ENCODE measurements at places on chromosomes 7 and 10.

GRCh38 chr7:102993718-102994029, 80.9 kb downstream of the LRRC17 start:
- no peak for DNase-seq

- peak; percentile 92 for DNase-seq
These were observed 456.8 kb upstream of the KLF6 start for GRCh38 chr10:4241724-4242345.

DNA sequence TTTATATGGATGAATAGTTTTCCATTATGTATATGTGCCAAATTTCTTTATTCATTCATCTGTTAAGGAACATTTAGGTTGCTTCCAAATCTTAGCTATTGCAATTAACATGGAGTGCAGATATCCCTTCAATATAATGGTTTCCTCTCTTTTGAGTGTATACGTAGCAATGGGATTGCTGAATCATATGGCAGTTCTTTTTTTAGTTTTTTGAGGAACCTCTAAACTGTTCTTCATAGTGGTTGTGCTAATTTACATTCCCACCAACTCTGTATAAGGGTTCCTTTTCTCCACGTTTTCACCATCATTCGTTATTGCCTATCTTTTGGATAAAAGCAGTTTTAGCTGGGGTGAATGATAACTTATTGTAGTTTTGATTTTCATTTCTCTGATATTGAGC, 46.5 kb downstream of the FAS start:
- DNase-seq: no peak

GRCh38 chr7:139264220-139264619, 33.2 kb downstream of the UBN2 start:
- DNase-seq: no peak

DNA sequence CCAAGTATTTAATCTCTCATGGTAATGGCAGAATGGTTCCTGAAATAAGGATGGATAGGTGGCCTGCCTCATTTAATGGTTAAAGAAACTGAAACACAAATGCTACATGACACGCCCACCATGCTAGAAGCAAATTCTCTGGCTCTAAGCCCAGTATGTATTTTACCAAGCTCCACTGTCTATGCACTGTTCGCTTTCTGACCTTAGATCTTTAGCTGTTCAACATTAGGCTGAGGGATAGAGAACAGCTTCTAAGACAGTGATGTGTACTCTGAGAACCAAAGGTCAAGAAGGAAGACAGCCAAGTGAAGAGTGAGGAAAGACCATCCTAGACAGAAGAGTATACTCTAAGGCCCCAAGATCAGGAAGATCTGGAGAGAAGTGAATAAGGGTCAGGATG, 26.6 kb downstream of the FAM3C start:
- DNase-seq: no peak
